ENCODE measurements at places on chromosomes 6 and 20. TPM values are rescaled to one million over a fixed set of nuclear protein-coding genes. Genes with fewer than 3 reads are reported as not detected.

Gene NAPB
- 16.6 TPM for total RNA-seq

Gene CDS2
- total RNA-seq, result 52.0 TPM

Gene CST5
- total RNA-seq, result not detected

Gene THEMIS
- total RNA-seq, result 3.8 TPM

Gene TOX2
- 5.6 TPM for total RNA-seq

Gene COL9A3
- total RNA-seq, result not detected

Gene GCLC
- 30.8 TPM for total RNA-seq

Gene LTB
- total RNA-seq, result 110 TPM

GRCh38 chr20:54177378-54177777 lies 3.6 kb upstream of the CYP24A1 start:
- no peak for DNase-seq

DNA sequence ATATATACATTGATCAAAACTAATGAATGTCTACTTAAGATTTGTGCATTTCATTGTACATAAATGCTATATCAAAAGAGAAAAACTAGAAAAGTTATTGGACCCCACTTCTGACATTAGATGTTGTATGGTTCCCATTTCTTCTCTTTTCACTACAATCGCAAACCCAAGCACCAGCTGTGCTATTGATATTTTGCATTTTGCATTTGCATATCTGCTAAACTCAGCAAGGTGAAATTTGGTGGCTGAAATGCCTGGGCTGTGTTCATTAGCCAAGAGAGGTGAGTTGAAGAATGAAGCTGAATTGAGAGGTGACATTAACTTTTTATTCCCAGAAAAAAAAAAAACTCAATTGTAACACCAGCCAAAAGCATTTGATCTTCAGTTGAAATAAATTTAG lies 232.1 kb upstream of the TENT5A start:
- no peak for DNase-seq

DNA sequence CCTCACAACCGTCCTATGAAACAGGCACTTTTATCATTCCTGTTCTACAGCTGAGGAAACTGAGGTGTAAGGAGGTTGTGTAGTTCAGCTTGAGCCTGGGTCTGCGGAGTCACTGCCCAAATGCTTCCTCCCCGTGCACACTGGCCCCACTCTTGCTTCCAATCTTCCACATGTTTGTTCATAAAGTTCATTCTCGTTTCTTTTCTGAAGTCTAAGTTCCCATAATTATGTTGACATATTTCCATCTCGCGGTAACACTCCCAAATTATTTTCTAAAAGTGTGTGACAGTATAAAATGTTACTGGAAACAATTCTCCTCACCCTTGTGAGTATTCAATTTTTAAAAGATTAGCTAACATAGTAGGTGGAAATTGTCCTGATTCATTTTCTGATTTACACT lies 106.9 kb downstream of the SLC22A3 start:
- no peak for DNase-seq

DNA sequence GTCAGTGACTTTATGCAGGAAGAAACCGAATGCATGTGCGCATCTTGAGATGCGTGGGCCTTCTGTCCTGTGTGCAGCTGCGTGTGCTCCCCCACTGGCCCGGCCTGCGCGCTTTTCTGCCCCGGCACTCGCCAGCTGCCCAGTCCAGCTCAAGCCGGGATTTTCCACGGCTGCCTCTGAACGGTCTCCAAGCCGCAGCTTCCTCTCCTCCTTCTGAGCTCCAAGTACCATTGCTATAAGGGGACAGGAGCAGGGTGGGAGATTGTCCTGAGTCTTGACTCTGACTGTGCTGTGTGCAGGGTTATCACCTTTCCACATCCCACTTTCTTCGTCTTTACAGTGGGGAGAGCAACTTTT lies 302.8 kb downstream of the THBS2 start:
- DNase-seq, result no peak

DNA sequence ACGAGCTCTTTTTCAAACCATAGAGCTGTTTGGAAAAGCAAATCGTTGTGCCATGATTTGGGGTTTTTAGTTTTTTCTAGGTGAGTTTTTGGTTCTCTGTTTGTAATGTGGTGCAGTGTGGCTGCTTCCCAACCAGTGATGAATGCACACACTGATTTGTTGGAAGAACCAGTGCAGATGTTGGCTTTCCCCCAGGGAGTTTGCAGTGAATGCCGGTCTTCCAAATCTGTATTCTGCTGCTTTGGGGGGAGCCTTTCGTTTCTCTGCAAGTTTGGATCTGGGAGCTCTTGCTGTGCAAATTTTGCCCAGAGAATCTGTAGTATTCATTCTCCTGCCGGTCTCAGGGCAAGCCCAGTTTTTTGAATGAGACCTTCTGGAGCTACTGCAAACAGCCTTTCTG lies 14.5 kb downstream of the HECA start:
- no peak for DNase-seq

GRCh38 chr6:103522045-103522444 lies 1337.7 kb downstream of the HACE1 start:
- no peak for DNase-seq

DNA sequence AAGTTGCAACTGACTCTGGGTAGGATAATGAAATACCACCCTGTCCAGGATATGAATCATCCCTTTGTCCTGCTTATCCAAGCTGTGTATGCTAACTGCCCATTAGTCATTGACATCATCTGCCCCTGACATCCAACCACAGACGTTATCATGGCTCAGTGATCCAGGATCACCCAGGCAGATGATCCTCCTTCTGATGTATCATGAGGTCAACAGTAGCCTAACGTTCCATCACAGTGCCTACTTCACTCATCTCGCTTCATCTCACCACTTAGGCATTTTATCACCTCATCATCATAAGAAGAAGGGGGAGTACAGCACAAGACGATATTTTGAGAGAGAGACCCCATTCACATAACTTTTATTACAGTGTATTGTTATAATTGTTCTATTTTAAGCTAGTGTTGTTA lies 13.4 kb upstream of the BTN3A2 start:
- no peak for DNase-seq

- DNase-seq, result no peak
These were observed 31.4 kb downstream of the LINC00237 start for GRCh38 chr20:21074605-21075336.

GRCh38 chr6:36506611-36507010 lies 40.7 kb downstream of the STK38 start:
- no peak for DNase-seq

GRCh38 chr20:56278196-56278595 lies 29.7 kb downstream of the MC3R start:
- DNase-seq, result no peak

GRCh38 chr6:12354499-12354898 lies 64.3 kb downstream of the EDN1 start:
- DNase-seq, result no peak

GRCh38 chr20:51366155-51366886 lies 176.2 kb downstream of the NFATC2 start:
- DNase-seq, result no peak

- no peak for DNase-seq
These were observed 4.8 kb downstream of the NFYA start for GRCh38 chr6:41077536-41077935.

DNA sequence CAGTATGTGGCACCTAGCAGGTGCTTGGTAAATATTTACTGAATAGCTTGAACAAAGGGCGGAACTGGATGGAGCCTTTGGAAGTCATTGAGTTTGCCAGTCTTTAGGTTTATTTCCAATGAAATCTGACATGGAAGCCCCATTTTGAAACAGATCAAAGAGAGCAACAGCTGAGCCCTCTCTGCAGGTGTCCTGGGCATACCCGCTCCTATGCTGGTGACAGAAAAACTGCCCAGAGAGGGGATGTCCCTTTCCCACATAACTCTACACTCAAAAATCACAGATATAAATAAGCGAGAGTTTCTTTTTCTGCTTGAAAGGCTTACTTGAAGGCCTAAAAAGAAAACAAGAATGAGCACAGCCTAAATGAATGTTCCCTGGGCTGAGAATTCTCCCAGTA lies 53.0 kb upstream of the RALY start:
- no peak for DNase-seq

DNA sequence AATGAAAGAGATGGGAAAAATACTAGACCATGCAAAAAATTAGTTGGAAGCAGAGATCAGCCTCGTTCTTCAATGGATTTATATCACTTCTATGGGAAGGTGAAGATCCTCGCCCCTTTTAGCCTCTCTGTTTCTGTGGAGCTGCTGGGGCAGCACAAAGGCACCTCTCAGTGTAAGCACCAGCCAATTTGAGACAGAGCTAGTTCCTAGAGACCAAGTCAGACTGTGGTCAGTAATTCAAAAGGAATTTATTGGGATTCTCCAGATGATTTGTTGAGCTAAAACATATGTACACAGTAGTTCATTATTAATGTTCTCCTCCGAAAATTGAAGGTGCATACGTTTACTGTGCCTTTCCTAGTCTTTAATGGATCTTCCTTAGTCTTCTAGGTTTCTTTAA lies 42.4 kb downstream of the SCGN start:
- no peak for DNase-seq

DNA sequence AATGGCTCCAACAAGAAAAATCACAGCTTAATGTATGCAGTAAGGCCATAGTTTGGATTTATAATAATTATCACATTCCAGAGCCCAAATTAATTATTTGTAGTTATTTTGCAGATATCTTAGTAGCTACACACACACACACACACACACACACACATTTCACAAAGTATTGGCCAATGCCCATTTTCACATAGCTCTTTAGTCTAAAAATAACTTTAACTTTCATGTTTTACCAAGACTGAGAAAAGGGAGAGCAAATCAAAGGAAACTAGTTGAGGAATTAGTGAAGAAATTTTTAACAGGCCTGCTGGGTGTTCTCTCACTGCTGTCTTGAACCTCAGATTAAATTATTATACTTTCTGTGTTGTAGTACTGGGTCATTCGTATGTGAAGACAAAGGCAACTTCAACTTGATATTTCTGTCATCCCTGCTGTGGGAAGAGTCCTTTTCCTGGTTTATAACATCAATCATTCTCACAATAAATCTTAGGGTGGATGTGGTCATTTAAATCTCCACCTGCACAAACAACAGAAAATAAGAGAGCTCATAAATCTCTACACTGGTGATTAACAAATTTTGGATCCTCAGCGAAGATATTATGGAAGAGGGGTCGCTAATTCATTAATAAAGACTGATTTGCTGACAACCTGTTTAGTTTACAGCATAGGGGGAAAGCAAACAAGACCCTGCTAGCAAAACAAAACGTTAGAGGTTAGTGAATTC lies 1.6 kb upstream of the TCF21 start:
- no peak for DNase-seq

DNA sequence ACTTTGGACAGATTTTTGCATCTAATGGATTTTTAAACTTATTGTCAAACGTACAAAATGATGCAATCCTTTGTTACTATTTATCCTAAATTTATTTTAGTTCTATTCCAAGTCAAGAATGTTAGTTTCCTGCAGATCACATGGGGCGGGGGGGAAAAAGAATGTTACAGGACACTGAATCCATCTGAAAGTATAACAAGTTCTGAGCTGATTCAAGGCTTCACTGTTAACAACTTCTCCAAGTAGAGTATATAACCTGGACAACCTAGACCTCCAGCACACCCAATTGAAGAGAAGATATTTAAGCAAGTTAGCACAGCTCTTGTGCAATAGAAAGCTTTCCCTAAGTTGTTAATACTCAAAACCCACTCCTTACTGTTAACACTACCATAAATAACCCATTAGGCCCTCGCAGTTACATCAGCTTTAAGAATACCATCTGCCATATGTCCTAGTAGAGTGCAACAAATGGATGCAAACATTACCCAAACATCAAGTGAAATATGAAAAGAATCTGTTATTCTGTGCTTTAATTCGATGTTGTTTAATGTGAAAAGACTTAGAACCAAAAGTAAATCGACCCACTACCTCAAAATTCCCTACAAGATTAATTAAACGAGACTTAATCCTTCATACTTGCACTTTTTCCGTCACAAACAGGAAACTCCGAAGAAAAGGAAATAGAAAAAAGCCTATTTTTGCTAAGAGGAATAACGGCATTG lies 1.3 kb downstream of the SEC63 start:
- no peak for DNase-seq

DNA sequence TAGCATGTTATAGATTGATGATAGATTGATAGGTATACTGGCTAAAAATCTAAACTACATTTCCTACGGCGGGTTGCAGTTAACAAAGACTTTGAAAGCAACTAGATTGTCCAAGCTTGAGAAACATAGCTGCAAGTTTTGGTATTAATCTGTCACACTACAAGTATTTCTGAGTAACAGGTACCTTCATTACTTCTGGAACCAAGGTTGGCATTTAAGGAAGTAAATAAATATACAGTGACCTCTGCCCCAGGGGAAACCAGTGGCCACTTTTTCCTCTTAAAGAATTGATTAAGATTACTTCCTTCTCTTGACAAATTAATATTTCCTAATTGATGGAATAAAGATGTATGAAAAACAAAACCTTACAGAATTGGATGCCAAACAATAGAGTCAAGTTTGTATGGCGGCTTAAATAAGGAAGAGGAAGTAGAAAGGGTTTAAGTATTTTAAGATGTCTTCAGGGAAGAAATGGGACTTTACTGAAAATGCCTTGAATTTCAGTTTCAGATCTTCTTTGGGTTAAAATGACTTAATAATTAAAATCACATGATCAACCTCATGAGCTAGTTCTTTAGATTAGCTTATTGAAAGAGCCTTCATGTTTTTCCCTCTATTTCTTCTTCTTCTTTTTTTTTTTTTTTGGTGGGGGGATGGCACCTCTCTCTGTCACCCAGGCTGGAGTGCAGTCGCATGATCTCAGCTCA lies 132.8 kb downstream of the DOK5 start:
- DNase-seq, result no peak

All from natural killer cell treated with Interleukin-12 subunit alpha and Interleukin-12 subunit beta and Interleukin-15 and Interleukin-18, amount 100 ng/mL, for 72 hours (primary cell).